ENCODE measurements at places on chromosomes 2 and 18. TPM values are rescaled to one million over a fixed set of nuclear protein-coding genes. Genes with fewer than 3 reads are reported as not detected.

Gene TRPM8
- total RNA-seq, result not detected

Gene CFAP65
- total RNA-seq, result not detected

Gene CCDC74B
- total RNA-seq, result 0.23 TPM

Gene ACMSD
- total RNA-seq, result not detected

Gene SAG
- total RNA-seq, result 0.23 TPM

Gene MYL12B
- total RNA-seq, result 313 TPM

Gene THSD7B
- total RNA-seq, result not detected

DNA sequence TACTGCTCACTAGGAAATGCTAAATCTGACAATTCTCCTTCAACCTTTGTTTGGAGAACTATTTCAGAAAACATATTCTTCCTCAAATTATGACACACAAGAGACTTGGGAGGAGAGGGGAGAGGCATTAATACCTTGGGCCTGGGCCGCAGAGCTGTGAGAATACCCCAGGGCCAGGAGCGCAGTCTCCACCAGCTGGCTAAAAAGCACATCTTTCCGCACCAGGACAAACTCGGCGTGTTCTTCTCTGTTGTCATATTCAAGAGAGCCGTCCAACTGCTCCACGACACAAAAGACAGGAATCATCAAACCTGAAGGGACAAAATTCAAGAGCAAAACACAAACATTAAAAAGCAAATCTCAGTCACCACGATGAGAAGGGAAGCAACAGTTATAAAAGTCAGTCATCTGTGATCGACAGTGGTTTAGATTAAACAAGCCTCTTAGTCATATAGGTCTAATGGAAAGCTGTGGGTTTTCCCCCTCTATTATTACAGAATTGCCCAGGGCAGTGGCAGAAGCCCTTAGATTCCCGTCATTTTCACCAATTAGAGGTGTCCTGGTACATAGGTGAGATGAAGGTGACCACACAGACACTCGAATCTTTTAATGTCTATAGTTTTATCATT, 24.4 kb downstream of the SATB2 start:
- no peak for DNase-seq
- H3K4me1 ChIP-seq, result no peaks in the 10 kb centered on the region
- H3K27me3 ChIP-seq, result peaks cover 4% of the 10 kb centered on the region
- H3K4me3 ChIP-seq, result no peak overlapping the region
- no peak overlapping the region for H3K27ac ChIP-seq

DNA sequence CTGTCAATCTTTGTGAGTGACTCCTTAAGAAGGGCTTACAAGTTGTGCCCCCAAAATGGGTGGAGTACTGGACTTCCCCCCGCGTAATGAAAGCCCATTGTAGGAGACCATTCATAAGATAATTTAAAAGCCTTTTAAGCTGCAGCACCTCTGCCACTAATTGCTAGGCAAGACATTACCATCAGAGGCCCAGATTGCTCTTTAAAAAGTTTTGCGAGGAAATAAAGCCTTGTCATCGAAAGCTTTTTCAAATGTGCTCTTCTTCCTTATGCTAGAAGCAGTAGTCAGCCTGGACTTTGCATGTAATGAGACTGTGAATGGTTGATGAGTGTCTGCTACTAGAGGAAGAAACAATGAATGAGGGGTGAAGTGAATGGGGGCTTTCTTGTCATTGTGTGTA, 345.3 kb upstream of the CDH2 start:
- H3K27ac ChIP-seq, result no peak overlapping the region
- no peaks in the 10 kb centered on the region for H3K36me3 ChIP-seq
- H3K4me1 ChIP-seq, result no peaks in the 10 kb centered on the region

GRCh38 chr2:16154501-16155280, 214.3 kb downstream of the MYCN start:
- H3K4me1 ChIP-seq, result no peaks in the 10 kb centered on the region
- H3K27me3 ChIP-seq, result no peaks in the 10 kb centered on the region
- DNase-seq, result no peak
- H3K4me3 ChIP-seq, result no peak overlapping the region
- no peaks in the 10 kb centered on the region for H3K36me3 ChIP-seq

DNA sequence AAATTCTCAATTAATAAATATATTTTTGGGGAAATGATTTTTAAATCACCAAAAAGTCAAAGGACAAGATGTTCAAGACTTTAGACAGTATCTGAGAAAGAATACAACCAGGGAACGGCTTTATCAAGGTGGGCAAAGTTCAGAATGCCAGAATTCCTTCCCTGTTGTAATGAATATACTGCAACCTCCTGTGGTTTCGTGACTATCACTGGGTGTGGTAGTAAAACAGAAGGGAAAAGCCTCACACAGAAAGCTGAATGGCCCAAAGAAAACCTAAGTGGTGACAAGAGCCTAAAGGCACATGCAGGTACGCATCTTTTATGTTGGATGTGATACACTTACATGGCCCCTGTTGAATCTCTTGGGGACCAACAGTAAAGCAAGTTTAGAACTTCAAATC, 37.1 kb downstream of the MBD2 start:
- no peak overlapping the region for H3K27ac ChIP-seq
- H3K4me1 ChIP-seq, result peaks cover 2% of the 10 kb centered on the region
- no peaks in the 10 kb centered on the region for H3K27me3 ChIP-seq
- no peak overlapping the region for H3K4me3 ChIP-seq

- no peak overlapping the region for H3K4me3 ChIP-seq
- no peak for DNase-seq
- peaks cover 29% of the 10 kb centered on the region for H3K27me3 ChIP-seq
- peaks cover 8% of the 10 kb centered on the region for H3K4me1 ChIP-seq
- no peaks in the 10 kb centered on the region for H3K36me3 ChIP-seq
Observed at GRCh38 chr2:233051241-233052149, 8.6 kb upstream of the INPP5D start.

DNA sequence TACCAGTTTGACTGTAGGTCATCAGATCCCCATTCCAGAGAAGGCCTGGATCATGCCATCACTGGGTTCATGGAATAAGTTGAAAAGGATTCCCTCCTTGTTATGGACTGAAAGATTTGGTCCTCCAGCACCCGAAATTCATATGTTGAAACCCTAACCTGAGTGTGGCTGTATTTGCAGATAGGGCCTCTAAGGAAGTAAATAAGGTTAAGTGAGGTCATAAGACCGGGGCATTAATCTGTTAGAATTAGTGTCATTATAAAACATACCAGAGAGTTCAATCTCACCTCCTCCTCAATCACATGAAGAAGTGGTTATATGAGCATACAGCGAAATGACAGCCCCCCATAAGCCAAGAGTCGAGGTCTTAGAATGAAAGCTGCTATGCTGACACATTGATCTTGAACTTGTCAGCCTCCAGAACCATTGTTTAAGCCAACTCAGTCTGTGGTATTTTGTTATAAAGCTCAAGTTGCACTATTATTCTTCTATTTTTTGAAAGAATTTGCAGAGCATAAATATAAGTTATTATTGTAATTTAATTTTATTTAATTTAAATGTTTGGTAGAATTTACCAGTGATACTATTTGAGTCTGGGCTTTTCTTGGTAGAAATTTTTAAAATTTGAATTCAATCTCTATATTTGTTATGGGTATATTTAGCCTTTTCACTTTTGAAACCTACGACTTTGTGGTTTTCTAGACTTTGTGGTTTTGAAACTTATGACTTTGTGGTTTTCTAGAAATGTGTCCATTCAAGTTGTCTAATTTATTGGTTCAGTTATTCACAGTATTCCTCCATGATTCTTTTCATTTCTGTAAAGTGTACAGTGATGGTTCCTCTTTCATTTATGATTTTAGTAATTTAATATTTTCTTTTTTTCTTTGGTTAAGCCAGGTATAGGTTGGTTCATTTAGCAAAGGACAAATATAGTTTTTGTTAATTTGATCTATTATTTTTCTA, 1206.7 kb upstream of the CDH2 start:
- no peaks in the 10 kb centered on the region for H3K4me1 ChIP-seq
- H3K4me3 ChIP-seq, result no peak overlapping the region
- no peak for DNase-seq
- H3K27me3 ChIP-seq, result no peaks in the 10 kb centered on the region
- no peaks in the 10 kb centered on the region for H3K36me3 ChIP-seq

- no peaks in the 10 kb centered on the region for H3K36me3 ChIP-seq
- no peak overlapping the region for H3K4me3 ChIP-seq
- DNase-seq, result no peak
- no peaks in the 10 kb centered on the region for H3K4me1 ChIP-seq
- peaks cover 22% of the 10 kb centered on the region for H3K27me3 ChIP-seq
- no peak overlapping the region for H3K27ac ChIP-seq
Observed at GRCh38 chr2:152443771-152444170, 108.8 kb downstream of the FMNL2 start.

GRCh38 chr18:47075098-47075883, 39.9 kb upstream of the ELOA2 start:
- peaks cover 18% of the 10 kb centered on the region for H3K27me3 ChIP-seq
- no peaks in the 10 kb centered on the region for H3K36me3 ChIP-seq
- peaks cover 7% of the 10 kb centered on the region for H3K4me1 ChIP-seq
- no peak overlapping the region for H3K4me3 ChIP-seq
- no peak overlapping the region for H3K27ac ChIP-seq

DNA sequence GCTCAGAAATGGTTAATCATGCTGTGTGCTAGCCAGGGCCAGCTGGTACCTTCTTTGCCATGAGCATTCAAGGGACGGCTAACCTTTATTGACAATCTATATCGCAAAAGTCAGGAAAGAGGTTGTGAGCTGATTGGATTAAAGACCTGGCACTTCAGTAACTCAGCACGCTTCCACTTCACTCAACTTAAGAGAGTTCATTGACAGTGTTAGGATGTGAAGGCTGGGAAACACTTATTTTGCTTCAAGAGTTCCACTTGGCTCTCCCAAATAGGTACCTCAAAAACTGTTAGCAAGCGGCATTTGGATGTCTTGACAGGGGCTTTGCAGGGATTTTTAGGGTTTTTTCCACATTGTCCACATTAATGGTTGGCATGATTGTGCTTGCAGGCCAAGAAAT, 25.1 kb upstream of the TXNDC2 start:
- no peak for DNase-seq
- no peak overlapping the region for H3K27ac ChIP-seq
- H3K27me3 ChIP-seq, result peaks cover 15% of the 10 kb centered on the region
- peaks cover 27% of the 10 kb centered on the region for H3K4me1 ChIP-seq

DNA sequence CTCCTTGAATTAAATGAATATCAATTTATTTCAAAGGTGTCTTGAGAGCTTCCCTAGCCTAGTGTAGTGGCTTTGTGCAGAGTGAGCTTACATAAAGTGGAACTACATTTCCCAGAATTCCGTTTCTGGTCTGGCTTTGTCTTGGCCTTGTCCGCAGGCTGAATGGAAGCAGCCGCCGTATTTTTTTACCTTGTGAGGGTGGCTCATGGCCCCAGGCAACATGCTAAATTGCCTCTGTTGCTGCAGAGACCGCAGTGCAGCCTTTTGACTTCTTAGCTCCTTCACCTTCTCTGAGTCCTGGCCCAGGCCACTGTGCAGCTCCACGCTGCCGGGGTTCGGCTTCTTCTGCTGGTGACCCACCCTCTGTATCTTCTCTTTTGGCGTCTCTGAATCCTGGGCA, 114.8 kb upstream of the SLC38A11 start:
- no peak for DNase-seq
- H3K4me1 ChIP-seq, result no peaks in the 10 kb centered on the region
- no peaks in the 10 kb centered on the region for H3K36me3 ChIP-seq
- H3K4me3 ChIP-seq, result no peak overlapping the region
- H3K27me3 ChIP-seq, result no peaks in the 10 kb centered on the region
- H3K27ac ChIP-seq, result no peak overlapping the region

DNA sequence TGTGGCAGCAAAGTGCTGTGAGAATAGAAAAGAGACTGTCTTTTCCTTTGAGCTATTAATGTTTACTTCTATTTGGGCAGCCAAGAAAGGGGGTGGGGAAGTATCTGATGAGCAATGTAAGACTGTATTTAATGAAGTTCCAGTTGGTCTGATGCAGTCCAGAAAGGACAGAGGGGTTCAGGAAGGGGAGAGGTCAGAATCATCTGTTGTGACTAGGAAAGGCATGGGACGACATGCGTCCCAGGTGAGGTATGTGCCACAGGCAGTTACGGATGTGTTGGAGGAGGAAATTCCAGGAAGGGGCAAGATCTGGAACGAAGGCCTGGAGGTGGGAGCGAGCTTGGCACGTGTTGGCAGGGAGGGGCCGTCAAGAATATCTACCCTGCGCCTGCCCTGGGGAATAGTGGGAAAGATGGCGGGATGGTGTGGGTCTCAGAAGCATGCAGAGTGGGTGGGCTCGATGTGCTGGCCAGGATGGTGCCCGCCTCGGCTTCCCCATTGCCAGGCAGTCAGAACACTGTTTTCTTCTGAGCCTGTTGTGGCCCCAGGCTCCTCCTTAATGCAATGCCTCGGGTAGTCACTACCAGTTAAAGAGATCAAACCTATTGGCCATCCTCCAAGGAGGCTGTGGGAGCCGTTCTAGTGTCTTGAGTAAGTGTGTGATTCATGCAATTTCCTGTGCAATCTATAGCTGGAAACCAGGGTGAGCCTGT, 57.8 kb upstream of the TXNDC2 start:
- no peaks in the 10 kb centered on the region for H3K36me3 ChIP-seq
- no peaks in the 10 kb centered on the region for H3K4me1 ChIP-seq
- no peak overlapping the region for H3K27ac ChIP-seq
- peaks cover 12% of the 10 kb centered on the region for H3K27me3 ChIP-seq

DNA sequence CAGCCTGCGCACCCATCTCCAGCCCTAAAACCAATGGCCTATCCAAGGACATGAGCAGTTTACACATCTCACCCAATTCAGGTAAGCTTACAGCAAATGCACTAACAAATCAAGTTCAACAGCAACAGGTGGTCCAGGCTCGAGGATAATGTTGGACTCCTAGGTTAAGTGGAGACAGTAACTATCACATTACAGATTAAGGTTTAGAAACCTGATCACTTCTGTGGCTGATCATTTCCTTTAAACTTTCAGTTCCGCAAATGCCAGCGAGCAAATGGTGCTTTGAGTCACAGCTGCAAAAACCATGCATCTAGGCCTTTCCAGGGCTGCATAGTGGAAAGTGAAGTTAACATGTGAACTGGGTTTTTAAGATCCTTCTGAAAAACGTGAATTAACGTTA, 259.4 kb downstream of the GBX2 start:
- H3K27ac ChIP-seq, result no peak overlapping the region
- no peaks in the 10 kb centered on the region for H3K4me1 ChIP-seq
- H3K4me3 ChIP-seq, result no peak overlapping the region
- DNase-seq, result no peak

DNA sequence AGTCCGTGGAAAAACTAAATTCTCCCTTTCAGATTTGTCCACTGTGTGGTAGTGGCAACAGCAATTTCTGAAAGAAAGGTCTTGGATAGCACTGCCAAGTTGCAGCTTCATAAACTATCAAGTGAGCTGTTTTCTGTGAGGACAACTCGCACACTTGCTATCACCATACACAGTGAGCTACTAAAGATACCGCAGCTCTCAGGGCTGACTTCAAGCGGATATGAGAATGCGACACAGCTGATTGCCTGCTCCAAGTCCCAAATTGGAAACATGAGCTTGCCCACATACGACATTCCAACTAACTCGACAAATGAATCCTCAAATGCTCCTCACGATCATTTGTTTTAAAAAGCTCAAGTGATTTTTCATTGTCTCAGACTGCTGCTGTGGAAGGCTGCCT, 46.2 kb downstream of the E2F6 start:
- H3K27ac ChIP-seq, result no peak overlapping the region
- H3K27me3 ChIP-seq, result peaks cover 6% of the 10 kb centered on the region
- DNase-seq, result no peak
- H3K4me3 ChIP-seq, result no peak overlapping the region
- H3K36me3 ChIP-seq, result no peaks in the 10 kb centered on the region
- no peaks in the 10 kb centered on the region for H3K4me1 ChIP-seq
